CD4-positive, CD25-positive, alpha-beta regulatory T cell (primary cell): ENCODE measurements at places on chromosomes 7 and 10. TPM values are rescaled to one million over a fixed set of nuclear protein-coding genes. Genes with fewer than 3 reads are reported as not detected.

DNA sequence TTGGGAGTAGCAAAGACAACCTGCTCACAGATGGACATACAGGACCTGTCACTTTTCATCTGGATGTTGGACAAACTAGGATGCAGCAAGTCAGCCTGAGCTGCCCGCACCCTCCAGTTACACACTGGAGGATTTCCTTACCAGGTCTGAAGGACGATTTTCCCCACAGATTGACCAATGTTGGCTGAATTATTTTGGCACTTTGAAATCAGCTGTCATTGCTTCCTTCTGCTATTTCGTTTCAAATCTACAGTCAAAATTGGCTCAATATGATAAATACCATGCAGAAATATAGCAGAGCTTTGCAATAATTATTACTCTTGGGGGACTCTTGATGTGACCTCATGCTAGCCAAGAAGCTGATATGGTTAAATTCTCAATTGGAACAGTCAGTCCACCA, 2.5 kb downstream of the CLRN3 start:
- no peak for DNase-seq
- no peaks in the 10 kb centered on the region for H3K4me1 ChIP-seq

- peaks cover 6% of the 10 kb centered on the region for H3K4me1 ChIP-seq
- no peak for DNase-seq
- no peak overlapping the region for H3K4me3 ChIP-seq
Measured at GRCh38 chr7:37119296-37119860, 329.3 kb downstream of the ELMO1 start.

GRCh38 chr10:91955114-91955513, 31.5 kb downstream of the BTAF1 start:
- no peaks in the 10 kb centered on the region for H3K27me3 ChIP-seq
- H3K36me3 ChIP-seq, result peaks cover 88% of the 10 kb centered on the region
- H3K4me1 ChIP-seq, result no peaks in the 10 kb centered on the region
- no peak overlapping the region for H3K27ac ChIP-seq
- no peak for DNase-seq
- no peak overlapping the region for H3K4me3 ChIP-seq

GRCh38 chr7:86991093-86991769, 68.2 kb downstream of the ELAPOR2 start:
- no peaks in the 10 kb centered on the region for H3K4me1 ChIP-seq
- H3K36me3 ChIP-seq, result no peaks in the 10 kb centered on the region
- no peaks in the 10 kb centered on the region for H3K27me3 ChIP-seq
- H3K27ac ChIP-seq, result no peak overlapping the region
- H3K4me3 ChIP-seq, result no peak overlapping the region
- DNase-seq, result no peak

- H3K27ac ChIP-seq, result no peak overlapping the region
- no peak overlapping the region for H3K4me3 ChIP-seq
- H3K36me3 ChIP-seq, result no peaks in the 10 kb centered on the region
- H3K4me1 ChIP-seq, result no peaks in the 10 kb centered on the region
- DNase-seq, result no peak
Measured at GRCh38 chr10:44316922-44317215, 68.0 kb downstream of the CXCL12 start.

The DYDC2 gene
- not detected for total RNA-seq
